Aorta (tissue), 5 donors: ENCODE measurements at places on chromosomes 13 and 19. TPM values are rescaled to one million over a fixed set of nuclear protein-coding genes. Genes with fewer than 3 reads are reported as not detected.
A peak's percentile ranks its signal among the peaks of the same experiment; 100 is the strongest.

Gene IFNL1
- not detected for total RNA-seq

Gene SMIM24
- total RNA-seq = not detected

Gene ERVK3-1
- total RNA-seq = 33.6 TPM

DNA sequence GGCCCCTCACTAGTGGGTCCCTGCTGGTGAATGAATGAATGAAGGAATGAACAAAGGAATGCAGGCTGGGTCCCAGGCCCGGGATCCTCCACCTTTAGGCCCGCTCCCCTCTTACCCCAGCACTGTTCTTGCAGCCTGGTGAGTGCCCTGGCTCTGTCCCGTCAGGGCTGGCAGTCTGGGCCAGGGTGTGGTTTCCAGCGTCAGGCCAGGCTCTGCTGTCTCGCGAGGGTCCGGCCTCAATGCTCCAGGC is 317 bp downstream of the LYL1 start:
- no peaks in the 10 kb centered on the region for H3K4me1 ChIP-seq
- H3K27ac ChIP-seq = no peak overlapping the region
- no peaks in the 10 kb centered on the region for H3K27me3 ChIP-seq
- DNase-seq = peak; percentile 86
- no peak overlapping the region for H3K4me3 ChIP-seq
- H3K36me3 ChIP-seq = no peaks in the 10 kb centered on the region

Gene COX7A1
- total RNA-seq = 127 TPM

DNA sequence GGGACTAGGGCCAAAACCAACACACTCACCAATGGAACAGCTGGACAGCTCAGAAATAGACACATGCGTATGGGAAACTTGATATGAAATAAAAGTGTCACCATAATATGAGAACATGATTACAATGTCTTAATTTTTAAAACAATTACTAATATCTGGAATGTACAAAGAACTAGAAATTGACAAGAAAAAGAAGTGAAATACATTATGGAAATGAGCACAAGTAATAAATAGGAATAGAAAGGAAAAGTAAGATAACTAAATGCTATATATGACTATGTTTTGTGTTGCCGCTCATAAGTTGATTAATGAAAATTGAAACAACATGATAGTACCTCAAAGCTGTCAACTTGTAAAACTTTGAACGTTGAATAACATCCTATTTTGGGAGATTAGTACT is 801.1 kb downstream of the SLITRK5 start:
- no peaks in the 10 kb centered on the region for H3K36me3 ChIP-seq
- H3K27ac ChIP-seq = no peak overlapping the region
- no peaks in the 10 kb centered on the region for H3K27me3 ChIP-seq
- H3K4me3 ChIP-seq = no peak overlapping the region

- no peak for DNase-seq
- H3K27me3 ChIP-seq = no peaks in the 10 kb centered on the region
- H3K36me3 ChIP-seq = peaks cover 2% of the 10 kb centered on the region
- H3K4me1 ChIP-seq = no peaks in the 10 kb centered on the region
Observed at GRCh38 chr13:111330066-111330610, 9.7 kb downstream of the TEX29 start.

DNA sequence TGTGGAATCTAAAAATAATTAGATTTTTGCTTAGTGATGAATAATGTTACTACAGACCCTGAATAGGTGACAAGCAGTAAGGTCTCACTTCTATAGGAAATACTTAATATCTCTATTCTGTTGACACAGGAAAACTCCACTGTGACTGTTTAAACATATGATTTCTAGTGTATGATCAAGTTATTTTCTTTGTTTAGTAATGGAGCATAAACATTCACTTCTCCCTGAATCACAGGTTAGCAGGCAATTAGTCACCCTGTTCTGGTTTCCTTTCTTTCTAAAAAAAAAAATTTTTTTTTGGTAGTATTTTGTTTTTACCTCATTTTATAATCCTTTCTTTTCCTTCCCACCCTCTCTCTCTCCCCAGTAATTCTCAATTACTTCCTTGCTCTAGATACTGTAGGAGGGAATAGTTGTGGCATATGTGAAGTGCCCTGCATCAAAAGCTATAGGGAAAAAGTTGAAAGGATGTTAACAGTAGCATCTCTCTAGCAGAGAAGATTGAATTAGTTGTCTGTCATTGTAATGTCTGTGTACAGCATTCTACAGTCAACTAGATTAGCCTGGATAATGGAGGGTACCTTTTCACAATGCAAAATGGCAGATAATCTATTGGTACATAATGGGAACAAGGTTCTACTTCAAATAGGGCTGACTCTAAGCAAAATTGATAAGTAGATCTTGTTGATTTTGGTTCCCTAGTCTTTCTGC is 3.5 kb downstream of the HS6ST3 start:
- no peak for DNase-seq
- no peak overlapping the region for H3K27ac ChIP-seq
- H3K36me3 ChIP-seq = no peaks in the 10 kb centered on the region
- no peaks in the 10 kb centered on the region for H3K27me3 ChIP-seq
- peaks cover 2% of the 10 kb centered on the region for H3K4me1 ChIP-seq
- H3K4me3 ChIP-seq = no peak overlapping the region

- H3K4me3 ChIP-seq = no peak overlapping the region
- no peaks in the 10 kb centered on the region for H3K36me3 ChIP-seq
Observed at GRCh38 chr13:95209109-95209508, 92.1 kb downstream of the ABCC4 start.

Gene ZNF584
- total RNA-seq = 13.4 TPM

DNA sequence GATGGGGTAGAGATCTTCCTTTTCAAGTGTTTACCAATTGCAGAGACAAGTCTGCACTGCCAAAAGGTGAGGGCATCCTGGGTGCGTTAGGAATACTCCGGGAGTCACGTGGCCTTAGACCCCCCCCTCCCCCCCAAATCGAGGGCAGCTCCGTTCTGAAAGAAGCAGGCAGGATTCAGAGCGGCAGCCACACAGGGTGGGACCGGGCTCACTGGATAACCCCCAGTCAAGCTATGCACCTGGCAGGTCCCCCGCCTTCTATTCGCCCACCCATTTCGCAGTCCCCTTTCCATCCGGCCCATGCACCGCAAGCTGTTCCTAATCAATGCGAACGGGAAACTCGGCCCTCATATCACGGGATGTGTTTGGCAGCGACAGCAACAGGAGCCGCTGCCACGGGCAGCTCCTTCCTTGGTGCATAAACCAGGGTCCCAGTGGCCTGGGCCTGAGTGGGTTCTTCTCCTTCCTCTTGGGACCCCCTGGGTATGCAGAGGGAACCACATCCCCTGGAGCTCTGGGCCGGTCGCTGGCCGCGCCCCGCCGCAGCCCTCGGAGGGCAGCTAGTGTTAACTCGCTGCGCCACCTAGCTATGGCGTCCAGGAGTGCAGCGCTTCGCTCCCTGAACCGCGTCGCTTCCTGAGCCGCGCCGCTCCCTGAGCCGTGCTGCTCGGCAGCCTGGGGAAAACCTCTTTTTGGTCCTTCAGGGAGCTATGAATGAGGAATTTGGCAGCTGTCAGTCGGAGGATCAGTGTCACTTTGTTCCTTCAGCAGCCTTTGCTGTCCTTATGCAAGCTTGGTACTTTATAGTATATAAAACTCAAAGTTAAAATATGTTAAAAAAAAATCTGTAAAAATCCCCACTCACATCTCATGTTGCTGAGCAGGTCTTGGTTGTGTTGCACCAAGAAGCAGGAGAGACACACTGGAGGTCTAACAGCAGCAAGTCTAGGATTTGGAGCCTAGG is 41.4 kb downstream of the LYL1 start:
- peak overlapping the region; percentile 74 for H3K27ac ChIP-seq
- H3K4me1 ChIP-seq = peaks cover 6% of the 10 kb centered on the region
- peak; percentile 92 for DNase-seq
- no peak overlapping the region for H3K4me3 ChIP-seq

GRCh38 chr19:40539070-40539469 is 37.6 kb upstream of the SHKBP1 start:
- H3K36me3 ChIP-seq = no peaks in the 10 kb centered on the region
- H3K27ac ChIP-seq = no peak overlapping the region

- H3K27me3 ChIP-seq = no peaks in the 10 kb centered on the region
- no peaks in the 10 kb centered on the region for H3K4me1 ChIP-seq
- H3K27ac ChIP-seq = no peak overlapping the region
- DNase-seq = no peak
- no peak overlapping the region for H3K4me3 ChIP-seq
- H3K36me3 ChIP-seq = no peaks in the 10 kb centered on the region
Observed at GRCh38 chr13:30477346-30478195, 11.8 kb upstream of the HMGB1 start.

- no peak overlapping the region for H3K27ac ChIP-seq
- H3K36me3 ChIP-seq = peaks cover 19% of the 10 kb centered on the region
- H3K4me1 ChIP-seq = no peaks in the 10 kb centered on the region
- H3K27me3 ChIP-seq = no peaks in the 10 kb centered on the region
- DNase-seq = no peak
Observed at GRCh38 chr19:51978882-51979281, 7.8 kb downstream of the ZNF350 start.

DNA sequence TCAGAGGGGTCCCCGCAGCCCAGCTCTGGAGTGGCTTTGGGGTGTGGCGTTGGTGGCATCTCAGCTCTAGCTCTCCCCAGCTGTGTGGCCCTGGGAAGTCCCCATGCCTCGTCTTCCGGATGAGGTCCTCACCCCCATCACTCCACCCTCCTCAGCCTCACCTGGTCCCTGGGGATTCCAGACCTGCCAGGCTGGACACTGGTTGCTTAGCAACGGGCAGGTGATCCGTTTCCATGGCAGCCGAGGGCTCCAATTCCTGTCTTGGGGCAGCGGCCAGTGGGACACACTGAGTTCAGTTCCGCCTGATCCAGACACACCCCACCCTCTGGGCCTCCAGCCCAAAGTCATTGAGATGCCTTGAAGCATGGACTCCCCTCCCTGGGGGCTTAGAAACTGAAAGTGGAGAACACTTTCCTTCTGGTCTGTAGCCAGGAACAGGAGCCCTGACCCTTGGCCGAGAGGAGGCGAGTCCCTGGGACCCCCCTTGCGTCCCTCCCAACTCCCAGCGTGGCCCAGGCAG is 7.7 kb upstream of the MISP start:
- H3K36me3 ChIP-seq = no peaks in the 10 kb centered on the region
- no peaks in the 10 kb centered on the region for H3K4me1 ChIP-seq
- H3K27me3 ChIP-seq = no peaks in the 10 kb centered on the region

DNA sequence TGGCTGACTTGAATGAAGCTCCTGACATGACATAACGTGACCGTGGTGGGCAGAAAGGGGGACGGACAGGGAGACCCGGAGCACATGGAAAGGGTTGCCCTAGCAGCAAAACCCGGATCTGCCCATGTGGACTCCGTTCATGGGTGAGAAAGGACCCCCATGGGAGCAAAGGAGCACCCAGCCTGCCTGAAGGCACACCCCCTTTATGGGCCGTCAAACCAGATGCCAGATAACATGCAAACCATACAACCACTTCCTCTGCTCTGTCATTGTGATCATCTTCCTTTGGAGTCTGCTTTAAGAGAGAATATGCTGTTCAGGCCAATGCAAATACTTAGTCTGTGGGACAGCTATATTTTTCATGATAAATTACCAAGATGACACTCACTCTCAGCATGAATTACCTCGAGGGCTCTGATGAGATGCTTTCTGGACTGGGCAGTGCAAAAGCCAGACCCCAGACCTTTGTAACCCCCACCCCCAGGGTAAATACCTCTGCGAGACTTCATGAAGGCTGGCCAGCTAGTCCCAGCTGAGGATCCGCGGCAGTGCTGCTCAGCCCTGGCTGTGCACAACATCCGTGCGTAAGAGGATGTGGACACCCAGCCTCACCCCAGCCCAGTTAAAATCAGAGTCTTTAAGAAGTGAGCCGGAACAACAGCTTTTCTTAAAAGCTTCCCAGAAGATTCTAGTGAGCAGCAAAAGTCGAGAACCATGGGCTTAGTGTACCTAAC is 126.6 kb downstream of the USP12 start:
- H3K36me3 ChIP-seq = no peaks in the 10 kb centered on the region
- H3K4me1 ChIP-seq = no peaks in the 10 kb centered on the region
- no peak overlapping the region for H3K27ac ChIP-seq
- no peaks in the 10 kb centered on the region for H3K27me3 ChIP-seq

- no peaks in the 10 kb centered on the region for H3K27me3 ChIP-seq
- peaks cover 17% of the 10 kb centered on the region for H3K36me3 ChIP-seq
- no peak for DNase-seq
- H3K27ac ChIP-seq = no peak overlapping the region
- peaks cover 5% of the 10 kb centered on the region for H3K4me1 ChIP-seq
Observed at GRCh38 chr13:109779074-109779473, 7.3 kb downstream of the IRS2 start.

DNA sequence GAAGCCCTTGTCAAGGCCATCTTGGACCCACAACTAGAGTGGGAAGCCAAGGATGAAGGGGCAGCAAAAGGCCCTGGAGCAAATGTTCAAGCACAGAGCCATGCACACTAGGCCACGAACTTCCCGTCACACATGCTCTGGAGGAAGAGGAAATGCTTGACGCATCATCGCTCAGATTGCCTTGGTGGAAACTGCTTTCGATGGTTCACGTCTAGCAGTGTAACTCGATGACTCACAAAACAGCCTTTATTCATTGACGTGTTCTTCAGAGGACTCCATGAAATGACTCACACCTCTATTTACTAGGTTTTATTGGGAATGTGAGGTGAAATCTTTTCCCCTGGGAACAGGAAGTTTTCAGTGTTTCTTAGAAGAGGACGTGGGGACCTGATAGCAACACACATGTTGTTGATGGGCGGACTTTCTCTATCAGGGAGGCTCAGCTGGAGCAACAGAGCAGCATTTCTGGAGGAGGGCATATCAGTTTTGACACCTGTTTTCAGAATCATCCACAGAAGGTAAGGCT is 79.8 kb upstream of the FLT1 start:
- H3K4me1 ChIP-seq = no peaks in the 10 kb centered on the region
- no peaks in the 10 kb centered on the region for H3K36me3 ChIP-seq
- no peak overlapping the region for H3K4me3 ChIP-seq
- DNase-seq = peak; percentile 62
- no peaks in the 10 kb centered on the region for H3K27me3 ChIP-seq

- no peak overlapping the region for H3K27ac ChIP-seq
- no peaks in the 10 kb centered on the region for H3K27me3 ChIP-seq
- no peaks in the 10 kb centered on the region for H3K4me1 ChIP-seq
- no peaks in the 10 kb centered on the region for H3K36me3 ChIP-seq
- no peak for DNase-seq
Observed at GRCh38 chr19:40262422-40262821, 22.7 kb downstream of the AKT2 start.

GRCh38 chr19:16516381-16516780 is 20.2 kb downstream of the C19orf44 start:
- H3K4me3 ChIP-seq = no peak overlapping the region
- no peaks in the 10 kb centered on the region for H3K27me3 ChIP-seq
- no peak overlapping the region for H3K27ac ChIP-seq
- DNase-seq = no peak
- peaks cover 19% of the 10 kb centered on the region for H3K36me3 ChIP-seq

DNA sequence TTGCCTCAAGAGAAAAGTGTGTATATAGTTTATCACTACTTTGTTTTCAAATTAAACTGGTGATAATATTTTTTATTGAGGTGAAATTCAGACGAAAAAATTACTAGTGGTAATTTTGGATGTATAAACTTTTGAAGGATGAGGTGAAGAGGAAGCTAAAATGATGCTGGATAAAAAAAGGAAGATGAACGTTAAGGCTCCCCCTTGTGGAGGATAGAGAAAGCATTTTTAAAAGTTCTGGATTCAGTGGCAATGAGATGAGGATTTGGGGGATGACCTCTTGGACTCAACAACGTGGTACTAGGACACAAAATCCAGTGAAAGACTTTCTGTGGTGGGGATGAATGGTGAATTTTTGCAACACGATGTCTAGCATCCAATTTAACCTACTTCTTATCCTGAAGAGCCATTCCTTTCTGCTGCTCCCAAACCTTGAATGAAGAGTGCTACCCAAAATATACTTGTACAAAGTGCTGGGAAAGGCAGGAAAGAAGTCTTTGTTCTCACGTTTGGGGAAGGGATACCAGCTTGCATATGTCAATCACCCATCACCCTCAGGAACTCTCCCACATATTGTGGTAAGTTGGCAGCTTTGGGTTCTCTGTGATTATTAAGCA is 7.3 kb upstream of the SIGLEC5 start:
- H3K36me3 ChIP-seq = no peaks in the 10 kb centered on the region
- no peak overlapping the region for H3K4me3 ChIP-seq
- no peaks in the 10 kb centered on the region for H3K4me1 ChIP-seq
- DNase-seq = no peak
